Hypothalamus (tissue), 51 donors: ENCODE measurements at places on chromosomes 16 and 17.

GRCh38 chr17:28001149-28001548, 41.3 kb upstream of the NLK start:
- DNase-seq: no peak

DNA sequence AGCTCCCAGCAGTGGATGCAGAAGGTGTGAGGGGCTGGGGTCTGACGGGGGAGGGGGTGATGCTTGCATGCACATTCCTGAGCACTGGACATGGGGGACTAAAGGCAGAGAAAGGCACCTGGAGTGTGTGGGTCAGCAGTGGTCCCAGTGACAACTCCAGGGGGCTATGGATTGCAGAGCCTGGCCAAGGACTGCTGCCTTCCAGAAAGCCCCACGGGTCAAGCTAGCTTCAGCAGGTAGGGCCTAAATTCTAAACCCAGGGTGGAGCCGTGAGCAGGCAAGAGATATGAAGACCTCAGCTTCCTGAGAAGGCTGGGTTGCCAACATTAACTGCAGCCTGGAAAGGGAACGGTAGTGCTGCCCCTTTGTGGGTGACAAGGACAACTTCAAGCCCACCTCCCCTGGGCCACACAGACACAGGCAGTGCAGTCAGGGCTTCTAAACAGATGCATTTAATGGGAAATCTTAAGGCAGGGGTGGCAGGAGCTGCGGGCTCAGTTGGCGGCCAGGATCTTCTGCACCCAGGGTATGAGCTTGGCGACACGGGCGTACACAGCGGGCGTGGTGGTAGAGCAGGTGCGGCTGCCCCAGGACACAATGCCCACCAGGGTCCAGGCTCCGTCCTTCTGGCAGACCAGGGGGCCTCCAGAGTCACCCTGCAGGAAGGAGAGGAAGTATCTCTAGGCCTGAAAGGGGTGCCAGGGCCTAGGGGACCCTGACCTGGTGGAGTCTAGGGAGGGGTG, 3.1 kb downstream of the CTRB2 start:
- DNase-seq: no peak

DNA sequence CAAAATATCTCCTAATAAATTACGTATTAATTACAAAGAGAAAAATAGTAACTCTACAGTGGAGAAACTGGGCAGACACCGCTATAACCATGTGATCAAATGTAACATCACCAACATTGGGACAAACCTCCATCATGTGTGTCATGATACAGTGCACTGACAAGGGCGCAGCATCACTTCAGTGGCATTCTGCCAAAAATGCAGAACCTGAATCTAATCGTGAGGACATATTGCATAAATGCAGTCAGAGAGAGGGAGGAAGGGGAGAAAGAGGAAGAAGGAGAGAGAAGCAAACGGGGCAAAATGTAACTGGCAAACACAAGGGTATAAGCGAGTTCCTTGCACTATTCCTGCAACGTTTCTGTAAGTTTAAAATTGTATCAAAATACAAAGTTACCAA, 74.2 kb upstream of the MARCHF10 start:
- no peak for DNase-seq

DNA sequence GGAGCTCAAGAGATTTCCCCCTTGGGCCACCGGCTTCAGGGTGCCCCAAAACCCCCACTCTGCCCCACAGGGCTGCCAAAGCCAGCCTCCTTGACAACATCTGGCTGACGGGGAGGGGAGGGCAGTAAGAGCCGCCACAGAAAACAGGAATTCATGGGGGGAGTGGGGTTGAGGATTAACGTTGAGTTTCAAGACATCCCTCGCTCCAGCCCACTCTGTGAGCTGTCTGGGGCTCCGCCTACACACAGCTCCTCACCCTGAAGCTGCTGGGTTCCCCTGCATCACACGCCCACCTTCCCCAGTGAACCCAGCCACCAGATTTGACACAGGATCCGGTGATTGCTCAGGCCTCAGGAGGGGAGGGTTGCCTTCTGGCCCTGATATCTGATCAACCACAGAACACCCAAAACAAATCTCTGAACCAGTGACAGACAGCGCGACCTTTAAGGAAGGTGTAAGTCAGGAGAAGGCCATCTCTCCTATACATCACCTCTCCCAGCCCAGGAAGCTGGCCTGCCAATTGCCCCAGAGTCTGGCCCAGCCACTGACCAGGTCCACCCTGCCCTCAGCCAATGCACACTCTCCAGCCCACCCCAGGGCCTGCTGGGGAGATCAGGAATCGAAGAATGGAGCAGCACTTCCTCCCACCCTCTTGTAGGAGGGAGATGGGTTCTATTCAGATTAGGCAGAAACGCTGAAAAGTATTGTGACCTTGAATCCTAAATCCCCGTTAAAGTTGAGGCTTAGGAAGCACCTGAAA, 132.1 kb downstream of the CLEC16A start:
- no peak for DNase-seq

DNA sequence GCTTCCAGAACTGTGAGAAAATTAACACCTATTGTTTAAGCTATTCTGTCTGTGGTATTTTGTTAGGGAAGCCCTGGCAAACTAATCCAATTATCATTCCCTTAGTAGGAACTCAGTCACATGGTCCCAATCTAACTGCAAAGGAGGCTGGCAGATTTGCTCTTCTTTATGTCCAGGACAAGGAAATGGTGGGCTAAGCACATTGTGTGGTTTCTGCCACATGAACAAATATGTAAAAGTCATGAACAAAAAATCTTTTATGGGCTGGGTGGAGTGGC, 278.6 kb upstream of the RPL38 start:
- DNase-seq: no peak

GRCh38 chr17:9028202-9028987, 7.1 kb downstream of the NTN1 start:
- DNase-seq: no peak

GRCh38 chr17:16988749-16989229, 16.9 kb upstream of the TNFRSF13B start:
- DNase-seq: no peak

GRCh38 chr17:66255112-66255511, 25.9 kb upstream of the APOH start:
- DNase-seq: no peak

GRCh38 chr17:68161644-68162428, 86.0 kb upstream of the AMZ2 start:
- no peak for DNase-seq

DNA sequence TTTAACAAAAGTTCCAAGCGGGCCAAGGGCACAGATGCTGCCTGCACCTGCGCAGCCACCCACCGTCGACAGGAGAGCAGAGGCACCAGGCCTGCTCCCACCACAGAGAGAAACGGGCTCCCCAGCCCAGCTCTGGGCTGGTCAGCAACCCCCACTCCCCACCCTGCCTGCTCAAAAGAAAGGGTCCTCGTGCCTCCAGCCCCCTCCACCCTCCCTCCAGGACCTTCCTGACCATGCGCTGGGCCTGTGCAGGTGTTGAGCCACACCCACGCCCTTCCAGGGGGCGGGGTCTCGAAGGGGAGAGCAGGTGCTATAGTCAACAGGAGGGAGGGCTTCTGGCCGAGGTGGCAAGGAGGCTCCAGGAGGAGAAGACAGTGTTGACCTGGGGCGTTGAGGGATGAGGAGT, 25.3 kb downstream of the ZNF778 start:
- no peak for DNase-seq

DNA sequence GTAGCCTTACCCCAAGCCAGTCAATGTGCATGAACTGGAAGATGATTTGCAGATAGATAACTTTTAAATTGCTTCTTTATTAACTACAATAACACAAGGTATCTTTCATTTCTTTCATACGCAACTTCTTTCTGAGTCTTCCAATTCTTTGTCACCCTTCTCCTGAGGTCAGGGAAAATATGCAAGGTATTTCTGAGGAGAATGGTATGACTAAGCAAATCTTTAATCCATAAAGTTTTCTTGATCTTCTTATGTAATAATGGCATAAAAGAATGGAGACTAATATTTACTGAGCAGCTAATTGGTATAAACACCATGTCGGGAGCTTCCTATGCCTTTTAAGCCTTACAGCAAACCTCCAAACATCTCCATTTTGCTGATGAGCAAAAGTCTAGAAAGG, 438.9 kb downstream of the KCNJ2 start:
- no peak for DNase-seq

- DNase-seq: no peak
These were observed 331.1 kb downstream of the C16orf95 start for GRCh38 chr16:86986136-86986535.

DNA sequence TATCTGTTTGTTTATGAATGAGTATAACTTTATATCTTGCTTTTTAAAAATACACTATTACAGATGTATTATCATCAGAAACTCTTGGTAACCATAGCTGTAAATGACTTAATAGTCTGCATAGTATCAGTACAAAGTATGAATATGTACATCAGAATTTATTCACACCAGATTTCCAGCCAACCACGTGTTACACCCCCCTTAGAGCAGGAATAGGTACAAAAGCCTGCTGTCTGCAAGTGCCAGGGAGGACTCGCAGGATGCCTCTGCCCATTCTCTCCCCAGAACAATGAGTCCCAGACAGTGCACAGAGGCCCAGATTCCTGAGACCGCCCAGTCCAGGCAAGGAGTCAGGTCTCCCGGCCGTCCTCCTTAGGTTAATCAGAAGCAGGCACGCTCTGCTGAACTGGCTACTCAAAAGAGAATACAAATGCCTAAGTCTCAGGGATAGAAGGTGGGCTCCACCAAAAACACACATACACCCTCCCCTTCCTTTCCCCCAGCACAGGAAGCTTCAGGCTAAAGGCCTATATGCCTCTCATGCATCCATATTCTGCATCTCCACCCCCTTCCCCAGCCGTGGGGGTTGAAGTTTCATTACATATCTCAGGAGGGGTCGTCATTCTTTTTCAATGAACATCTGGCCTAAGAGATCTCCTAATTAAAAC, 159.1 kb upstream of the CDH11 start:
- no peak for DNase-seq

GRCh38 chr16:1706386-1707192, 594 bp downstream of the MAPK8IP3 start:
- no peak for DNase-seq

DNA sequence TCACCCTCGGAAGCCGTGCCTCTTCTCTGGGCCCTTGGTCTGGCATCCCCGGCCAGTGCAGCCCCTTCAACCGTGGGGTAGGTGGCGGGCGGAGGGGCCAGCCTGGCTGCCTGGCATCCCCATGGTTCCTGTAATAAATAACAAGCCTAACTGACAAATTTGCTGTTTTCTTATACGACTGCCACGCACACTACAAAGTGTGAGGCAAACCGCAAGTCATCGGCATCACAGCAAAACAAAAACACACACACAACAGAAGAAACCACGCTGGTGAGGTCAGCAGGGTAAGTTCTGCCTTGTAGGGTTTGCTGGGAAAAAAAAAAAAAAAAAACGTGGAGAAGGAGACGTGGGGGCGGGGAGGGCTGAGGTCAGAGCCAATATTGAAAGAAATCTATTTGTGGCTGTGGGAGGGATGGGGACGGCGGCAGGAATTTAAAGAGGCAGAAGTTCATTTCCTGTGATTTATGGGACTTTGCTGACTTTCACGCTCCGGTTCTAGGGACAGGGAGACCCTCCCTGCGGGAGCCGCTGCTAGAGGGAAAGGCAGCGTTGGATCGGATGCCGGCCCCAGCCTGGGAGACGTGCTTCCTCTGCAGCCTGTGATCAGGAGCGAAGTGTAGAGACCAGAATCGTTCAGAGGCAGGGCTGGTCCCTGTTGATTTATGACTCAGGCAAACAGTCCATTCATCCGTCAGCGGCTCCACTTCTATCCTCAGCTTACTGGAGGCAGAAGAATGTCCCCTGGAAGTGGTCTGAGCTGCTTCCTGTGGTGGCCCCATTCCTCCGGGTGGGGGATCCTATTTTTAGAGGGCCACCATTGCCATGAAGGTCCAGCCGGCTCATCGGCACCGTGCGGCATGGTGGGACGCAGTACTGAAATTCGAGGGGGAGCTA, 162.8 kb downstream of the FOXL1 start:
- DNase-seq: no peak

GRCh38 chr17:10243883-10244844, 45.8 kb upstream of the GAS7 start:
- DNase-seq: no peak

- no peak for DNase-seq
These were observed 423 bp upstream of the ASGR2 start for GRCh38 chr17:7114875-7115614.

- DNase-seq: no peak
These were observed 17.2 kb downstream of the SREBF1 start for GRCh38 chr17:17819561-17819995.

DNA sequence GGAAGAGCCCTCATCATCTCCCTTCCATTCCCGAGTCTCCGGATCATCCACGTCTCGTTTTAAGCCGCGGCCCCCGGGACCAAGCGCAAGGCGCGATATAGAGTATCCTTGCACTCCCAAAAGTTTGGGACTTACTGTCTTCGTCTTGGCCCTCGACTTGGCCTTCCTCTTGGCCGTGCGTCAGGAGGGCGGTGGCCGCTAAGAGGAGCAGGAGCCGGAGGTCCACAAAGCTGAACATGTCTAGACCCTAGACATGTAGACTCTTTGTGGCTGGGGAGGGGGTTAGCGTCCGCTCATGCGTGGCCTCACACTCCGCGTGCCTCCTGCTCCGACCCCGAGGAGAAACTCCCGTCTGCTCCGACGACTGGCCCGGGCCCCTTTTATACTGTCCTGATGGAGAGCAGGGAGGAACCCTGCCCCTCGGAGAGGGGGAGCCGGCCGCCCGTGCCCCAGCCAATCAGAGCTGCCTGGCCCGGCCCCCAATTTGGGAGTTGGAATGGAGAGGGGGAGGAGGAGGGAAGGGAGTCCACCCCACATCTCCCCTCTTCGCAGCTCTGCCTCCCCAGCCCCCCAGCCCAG, at the start of gene COL1A1:
Gene COL1A1 (minus strand): TSS at position 356 of the 579 bp plus-strand sequence. CDS start 118 bp downstream, at position 238.
- no peak for DNase-seq

GRCh38 chr17:14595656-14596055, 294.8 kb downstream of the HS3ST3B1 start:
- DNase-seq: no peak

- no peak for DNase-seq
These were observed 59.9 kb downstream of the EPN2 start for GRCh38 chr17:19296786-19297778.

DNA sequence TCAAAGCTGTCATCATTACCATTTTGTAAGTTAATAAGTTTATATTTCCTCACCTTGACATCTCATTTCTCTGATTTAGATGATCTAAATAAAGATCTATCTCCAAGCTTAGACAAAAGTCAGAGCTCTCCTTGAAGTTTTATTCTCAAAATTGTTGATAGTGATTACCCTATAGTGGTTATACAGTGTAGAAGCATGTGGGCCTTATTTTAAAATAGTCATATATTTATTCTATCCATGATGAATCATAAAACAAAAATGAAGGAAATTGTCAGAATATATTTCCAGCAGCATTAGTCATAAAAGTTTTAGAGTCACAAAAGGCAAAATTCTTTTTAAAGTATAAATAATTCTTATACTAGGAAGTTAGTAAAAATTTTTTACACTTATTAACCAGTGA, 49.0 kb downstream of the RHOT1 start:
- DNase-seq: no peak

DNA sequence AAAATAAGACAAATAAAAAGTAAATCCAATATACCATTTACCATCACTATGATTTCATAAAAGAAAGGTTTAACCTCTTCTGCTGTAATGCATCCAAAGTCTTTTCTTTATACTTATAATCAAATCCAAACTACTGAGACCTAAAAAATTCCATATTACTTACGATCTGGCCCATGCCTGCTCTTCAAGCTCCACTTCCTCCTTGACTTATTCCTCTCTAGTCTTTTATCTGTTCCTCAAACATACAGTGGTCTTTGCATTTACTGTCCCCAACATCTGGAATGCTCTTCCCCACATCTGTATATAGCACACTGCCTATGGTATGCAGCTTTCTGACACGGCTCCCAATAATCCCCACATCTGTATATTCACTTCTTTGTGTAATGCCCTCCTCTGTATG, 33.8 kb downstream of the PCTP start:
- DNase-seq: no peak

GRCh38 chr16:12907670-12908233, 6.4 kb downstream of the SHISA9 start:
- DNase-seq: no peak
